ENCODE measurements at places on chromosomes 1 and 21. TPM values are rescaled to one million over a fixed set of nuclear protein-coding genes. Genes with fewer than 3 reads are reported as not detected.

DNA sequence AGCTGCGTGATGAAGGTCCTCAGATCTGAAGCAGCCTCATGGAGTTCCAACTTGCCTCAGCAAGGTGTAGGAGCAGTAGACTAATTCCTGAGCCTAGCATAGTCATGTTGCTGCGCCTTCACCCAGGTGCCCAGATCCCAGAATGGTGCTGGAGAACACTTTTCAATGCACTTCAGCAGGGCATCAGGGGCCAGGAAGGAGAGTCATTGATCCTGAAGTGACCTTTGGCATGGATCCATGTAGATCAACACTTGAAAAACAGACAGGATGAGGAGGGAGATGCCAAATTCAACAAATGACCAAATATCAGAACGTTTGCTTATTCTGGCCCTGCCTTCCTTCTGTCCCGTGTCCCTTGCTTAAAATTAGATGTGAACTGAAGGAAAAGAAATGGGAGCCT is 91.9 kb downstream of the LEPR start:
- DNase-seq = no peak

GRCh38 chr1:107896936-107897335 is 68.0 kb downstream of the VAV3 start:
- DNase-seq = no peak

- DNase-seq = peak; percentile 60
Measured at GRCh38 chr1:29708381-29708780, 472.1 kb downstream of the PTPRU start.

DNA sequence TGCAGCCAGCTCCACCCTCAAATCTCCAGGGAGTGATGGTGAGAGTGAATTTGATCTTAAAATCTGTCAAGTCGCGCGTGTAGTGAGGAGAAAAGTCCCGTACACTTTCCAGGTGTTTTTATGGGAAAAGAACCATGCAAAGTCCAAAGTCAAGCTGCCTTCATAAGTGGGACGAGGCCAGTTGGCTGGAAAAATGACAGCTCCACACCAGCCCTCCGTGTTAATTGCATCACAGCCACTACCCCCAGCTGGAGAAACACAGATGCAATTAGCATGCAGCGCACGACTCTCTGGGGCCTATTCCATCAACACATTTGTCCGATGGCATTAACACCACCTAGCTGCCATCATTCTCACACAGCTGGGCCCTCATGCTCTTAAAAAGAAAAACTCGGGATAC is 68.4 kb downstream of the KLHDC7A start:
- DNase-seq = no peak

DNA sequence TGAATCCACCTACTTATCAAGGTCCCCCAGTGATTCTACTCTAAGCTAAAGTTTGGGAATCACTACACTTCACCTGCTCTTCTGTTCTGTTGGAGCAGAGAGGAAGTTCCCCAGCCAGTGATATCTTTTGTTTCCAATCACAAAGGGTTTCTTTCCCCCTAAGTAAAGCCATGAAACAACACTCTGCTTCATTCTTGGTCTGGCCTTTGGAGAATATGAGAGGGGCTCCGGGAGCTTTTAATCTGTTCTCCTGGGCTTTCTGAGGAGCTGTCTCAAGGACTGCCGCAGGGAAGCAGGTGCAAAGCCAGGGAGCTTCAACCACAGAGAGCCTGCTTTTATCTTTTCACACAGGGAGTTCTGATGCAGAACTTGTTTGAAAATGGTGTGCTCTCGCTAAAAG is 10.1 kb upstream of the SLAMF9 start:
- no peak for DNase-seq

DNA sequence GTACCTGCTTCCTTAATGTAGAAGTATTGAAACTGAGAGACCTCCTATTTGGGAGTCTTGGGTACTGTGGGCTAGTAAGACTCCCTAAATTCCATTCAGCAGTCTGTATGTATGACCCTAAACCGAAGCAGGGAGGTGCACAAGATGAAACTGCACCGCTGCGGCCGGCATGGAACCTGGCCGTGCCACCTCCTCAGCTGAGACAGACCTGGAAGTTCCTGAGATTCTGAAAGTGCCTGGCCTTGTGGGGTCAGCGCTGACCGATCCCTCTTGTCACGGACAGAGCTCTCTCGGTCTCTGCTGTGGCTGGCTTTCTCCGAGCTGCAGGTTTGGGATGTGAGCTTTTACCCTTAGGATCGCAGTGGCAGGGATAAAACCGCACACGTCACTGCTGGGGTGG is 27.0 kb downstream of the PCNT start:
- DNase-seq = no peak

DNA sequence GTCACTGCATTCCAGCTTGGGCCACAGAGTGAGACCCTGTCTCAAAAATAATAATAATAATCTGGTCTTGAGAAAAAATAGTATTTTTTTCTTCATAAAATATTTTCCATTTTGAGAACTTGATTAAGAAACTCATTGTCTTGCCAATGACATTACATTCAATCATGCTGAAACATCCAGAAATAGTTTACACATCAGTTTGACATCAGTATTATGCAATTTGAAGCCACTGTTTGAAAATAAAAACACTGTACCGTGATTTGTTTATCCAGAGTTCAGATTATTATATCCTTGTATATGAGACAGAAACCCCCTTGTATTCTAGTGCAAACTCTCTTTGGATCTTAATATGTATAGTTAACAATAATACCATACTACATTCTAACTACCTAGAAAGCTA is 6.9 kb downstream of the FMO2 start:
- no peak for DNase-seq

- no peak for DNase-seq
Measured at GRCh38 chr1:159205225-159205624, 550 bp downstream of the ACKR1 start.

GRCh38 chr1:179709841-179710329 is 33.2 kb upstream of the FAM163A start:
- no peak for DNase-seq

DNA sequence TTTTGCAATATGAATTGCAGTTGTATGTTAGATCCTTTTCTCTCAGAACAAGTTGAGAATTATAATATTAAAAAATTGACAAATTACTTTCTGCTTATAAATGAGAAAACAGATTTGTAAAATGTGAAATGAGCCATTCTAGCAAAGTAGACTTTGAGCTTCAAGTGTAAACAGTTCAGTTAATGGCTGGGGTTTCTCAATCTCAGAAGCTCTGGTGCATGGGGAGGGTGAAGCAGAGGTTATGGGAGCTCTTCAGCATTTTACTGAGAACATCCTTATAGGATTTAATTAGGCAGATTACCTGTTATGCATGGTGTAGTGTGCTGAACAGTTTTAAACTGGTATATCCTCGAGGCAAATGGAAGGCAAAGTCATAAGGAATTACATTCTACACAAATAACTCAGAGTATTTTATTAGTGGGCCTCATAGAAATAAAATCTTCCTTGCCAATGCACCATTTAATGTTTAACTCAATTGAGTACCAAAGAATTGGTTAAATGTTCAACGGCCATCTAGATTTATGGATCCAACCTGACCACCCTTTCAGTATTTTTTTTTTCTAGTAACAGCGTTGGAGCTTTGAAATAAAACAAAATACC is 1143.6 kb upstream of the ADGRL2 start:
- DNase-seq = no peak

- peak; percentile 98 for DNase-seq
Measured at GRCh38 chr21:35658242-35658641, 402.1 kb downstream of the SETD4 start.

DNA sequence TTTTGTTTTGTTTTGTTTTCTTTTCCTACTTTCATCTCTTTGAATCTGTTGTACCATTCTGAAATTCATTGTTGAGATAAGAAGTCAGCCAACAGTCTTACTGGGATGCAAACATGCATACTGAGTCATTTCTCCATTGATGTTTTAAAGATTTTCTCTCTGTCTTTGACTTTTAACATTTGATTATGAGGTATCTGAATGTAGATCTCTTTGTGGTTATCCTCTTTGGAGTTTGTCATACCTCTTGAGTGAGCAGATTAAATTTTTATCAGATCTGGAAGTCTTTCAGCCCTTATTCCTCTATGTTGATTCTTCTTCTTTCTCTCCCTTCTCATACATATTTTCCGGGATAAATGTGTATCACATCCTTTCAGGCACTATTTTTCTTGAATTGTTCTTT is 406.9 kb upstream of the NCAM2 start:
- DNase-seq = peak; percentile 19

GRCh38 chr1:172269644-172270043 is 150.8 kb upstream of the C1orf105 start:
- peak; percentile 47 for DNase-seq

- DNase-seq = no peak
Measured at GRCh38 chr1:193312432-193312831, 126.0 kb upstream of the B3GALT2 start.

GRCh38 chr1:111723871-111724270 is 15.3 kb downstream of the INKA2 start:
- no peak for DNase-seq

- no peak for DNase-seq
Measured at GRCh38 chr21:44993321-44994046, 53.7 kb downstream of the SLX9 start.

GRCh38 chr21:41048145-41048544 is 119.8 kb upstream of the BACE2 start:
- DNase-seq = no peak

DNA sequence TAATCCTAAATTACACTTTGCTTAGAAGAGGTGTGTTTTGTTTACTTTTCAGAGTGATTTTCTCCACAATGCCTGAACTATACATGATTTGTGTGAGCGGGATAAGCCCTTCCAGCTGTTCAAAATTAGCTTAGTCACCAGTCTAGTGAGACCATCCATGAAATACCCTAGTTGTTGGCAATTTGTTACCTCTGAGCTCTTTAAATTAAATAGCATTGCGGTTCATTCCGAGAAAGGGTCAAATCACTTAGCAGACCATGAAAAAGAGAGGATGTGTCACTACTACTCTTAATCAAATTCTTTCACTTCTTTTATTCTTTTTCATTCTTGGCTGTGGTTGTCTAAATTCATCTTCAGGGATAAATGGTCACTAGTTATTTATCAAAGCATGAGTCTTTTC is 11.9 kb upstream of the VAV3 start:
- DNase-seq = peak; percentile 28

- no peak for DNase-seq
Measured at GRCh38 chr1:43305461-43305860, 4.7 kb downstream of the TIE1 start.

DNA sequence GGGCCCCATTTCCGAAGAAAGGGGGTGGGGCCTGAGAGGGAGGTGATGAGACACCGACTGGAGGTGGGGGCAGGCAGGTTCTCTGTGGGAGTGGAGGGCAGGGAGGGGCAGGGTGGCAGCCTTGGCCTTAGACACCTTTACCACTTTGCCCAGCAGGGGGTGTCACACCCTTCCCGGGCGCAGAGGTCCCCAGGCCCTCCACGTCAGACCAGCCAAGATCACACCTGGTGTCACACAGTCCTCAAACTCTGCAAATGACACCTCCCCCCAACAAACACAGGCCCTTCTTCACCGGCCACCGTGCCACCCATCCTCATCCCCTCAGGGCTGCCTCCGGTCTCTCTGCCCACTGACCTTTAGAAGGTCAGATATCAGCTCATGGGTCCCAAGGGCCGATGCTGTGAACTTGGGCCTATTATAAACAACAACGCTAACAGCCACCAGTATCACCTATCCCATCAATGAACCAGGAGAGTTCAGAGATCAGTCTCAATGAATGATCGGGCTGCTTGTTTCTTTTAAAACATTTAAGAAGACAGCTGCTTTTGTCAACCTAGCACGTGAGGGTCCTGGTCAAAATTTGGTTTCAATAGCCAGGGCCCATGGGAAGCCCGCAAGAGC is 103.9 kb downstream of the CASZ1 start:
- peak; percentile 27 for DNase-seq

DNA sequence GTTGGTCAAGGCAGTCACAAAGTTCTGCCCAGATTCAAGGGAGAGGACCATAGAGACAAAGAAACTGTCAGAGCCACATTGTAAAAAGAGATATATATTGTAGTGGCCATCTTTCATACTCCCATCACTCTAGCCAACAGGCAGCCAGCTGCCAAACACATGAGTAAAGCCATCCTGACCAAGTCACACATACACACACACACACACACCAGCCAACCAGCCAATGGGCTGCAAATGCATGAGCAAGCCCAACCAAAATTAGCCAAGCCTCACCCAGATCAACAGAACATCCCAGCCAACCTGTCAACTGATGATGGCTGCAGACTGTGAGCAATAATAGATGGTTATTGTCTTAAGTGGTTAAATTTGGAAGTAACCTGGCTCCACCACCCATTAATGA is 120.7 kb downstream of the SEC16B start:
- peak; percentile 3 for DNase-seq

DNA sequence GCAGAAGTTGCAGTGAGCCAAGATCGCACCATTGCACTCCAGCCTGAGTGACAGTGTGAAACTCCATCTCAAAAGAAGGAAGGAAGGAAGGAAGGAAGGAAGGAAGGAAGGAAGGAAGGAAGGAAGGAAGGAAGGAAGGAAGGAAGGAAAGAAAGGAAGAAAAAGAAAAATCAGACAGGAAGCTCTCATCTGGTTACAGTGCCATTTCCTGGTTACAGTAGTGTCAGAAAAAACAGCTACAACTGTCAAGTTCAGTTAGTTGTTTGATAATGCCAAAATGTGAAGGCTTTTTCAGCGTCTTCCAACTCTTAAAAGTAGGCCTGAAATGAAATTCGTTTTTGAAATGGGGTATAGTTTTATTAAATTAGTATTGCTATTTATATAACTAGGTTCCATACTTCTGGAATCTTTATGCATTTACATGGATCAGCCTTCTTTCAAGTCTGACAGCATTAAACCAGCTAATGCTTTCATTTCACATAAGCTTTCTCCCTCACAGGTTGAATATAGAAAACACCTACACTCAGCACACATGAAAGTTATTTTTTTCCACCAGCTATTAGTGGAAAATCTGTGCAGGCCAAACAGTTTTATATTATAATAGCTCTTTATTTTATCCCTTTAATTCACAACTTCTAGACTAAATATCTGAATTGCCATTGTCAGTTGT is 21.2 kb downstream of the PTPN22 start:
- no peak for DNase-seq

GRCh38 chr1:47223921-47224675 is 7.9 kb downstream of the TAL1 start:
- DNase-seq = no peak

Gene PTPN22
- total RNA-seq = 1.7 TPM

Gene S1PR1
- total RNA-seq = 6.8 TPM

Gene RGS5
- total RNA-seq = 7.0 TPM

Gene RUNX3
- 0.17 TPM for total RNA-seq

Gene KCNJ9
- total RNA-seq = not detected

Gene OR2AK2
- not detected for total RNA-seq

Gene TAF5L
- 22.7 TPM for total RNA-seq

Gene BCAS2
- total RNA-seq = 99.6 TPM

Data from M059J (cell line).